ENCODE measurements at places on chromosomes 13 and 19. TPM values are rescaled to one million over a fixed set of nuclear protein-coding genes. Genes with fewer than 3 reads are reported as not detected.

The MUC16 gene
- total RNA-seq, result not detected

The LILRB2 gene
- not detected for total RNA-seq

The CCDC8 gene
- 62.5 TPM for total RNA-seq

The OR7A5 gene
- total RNA-seq, result not detected

The ZNF433 gene
- 4.2 TPM for total RNA-seq

The CYSLTR2 gene
- 0.37 TPM for total RNA-seq

Measured in cardiac ventricle fibroblast (primary cell).